Inflammatory macrophage (primary cell): ENCODE measurements at places on chromosomes 6 and 20.

GRCh38 chr6:140844167-140844566 lies 1288.6 kb upstream of the GJE1 start:
- DNase-seq: no peak

DNA sequence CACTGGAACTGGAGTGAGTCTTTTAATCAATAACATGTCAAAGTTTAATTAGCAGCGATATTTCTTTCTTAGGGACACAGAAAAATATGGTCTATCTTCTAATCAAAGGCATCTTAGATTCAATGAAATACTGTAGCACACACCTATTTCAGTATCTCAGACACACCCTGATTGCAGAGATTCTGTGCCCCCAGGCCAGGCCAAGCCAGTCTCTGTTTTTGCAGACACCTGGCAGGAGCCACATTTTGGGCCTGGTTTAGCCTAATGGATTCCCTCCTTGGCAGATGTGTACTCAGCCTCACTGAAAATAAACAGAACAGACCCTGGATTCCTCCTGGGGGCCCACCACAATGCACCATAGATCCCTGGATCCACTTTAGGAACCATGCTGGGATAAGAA lies 74.8 kb downstream of the LRFN2 start:
- no peak for DNase-seq

GRCh38 chr20:33309631-33310030 lies 26.6 kb downstream of the BPIFB1 start:
- DNase-seq: no peak

DNA sequence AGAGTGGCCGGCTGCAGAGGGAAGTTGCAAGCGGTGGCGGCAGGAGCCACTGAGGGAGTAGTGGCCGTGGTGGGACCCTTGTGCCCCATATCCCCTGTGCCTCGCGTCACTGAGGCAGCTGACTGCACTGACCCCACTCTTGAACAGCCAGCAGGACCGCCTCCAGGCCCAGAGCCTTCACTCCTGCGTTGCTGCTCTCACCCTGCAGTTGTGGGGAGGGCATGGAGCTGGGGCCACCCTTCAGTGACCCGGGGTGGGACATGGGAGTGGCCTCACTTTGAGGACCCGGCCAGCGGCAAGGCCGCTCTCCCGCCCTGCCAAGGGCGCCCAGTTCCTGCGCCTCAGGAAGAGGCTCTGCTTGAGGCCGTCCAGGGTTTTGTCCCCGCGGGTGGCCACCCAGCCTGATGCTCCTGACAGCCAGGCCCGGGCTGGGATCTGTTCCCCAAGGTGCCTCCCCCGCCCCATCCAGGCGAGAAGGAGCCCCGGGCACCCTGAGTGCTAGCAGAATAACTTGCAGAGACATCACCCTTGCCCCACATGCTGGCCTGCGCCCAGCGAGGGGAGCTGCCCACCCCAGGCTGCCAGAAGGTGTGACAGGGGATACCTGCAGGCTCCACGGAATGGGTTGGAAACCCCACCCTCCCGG lies 44.4 kb downstream of the HLA-DRA start:
- DNase-seq: no peak

- DNase-seq: no peak
These were observed 32.7 kb upstream of the MCM3 start for GRCh38 chr6:52317211-52317610.

GRCh38 chr20:21613512-21613911 lies 92.0 kb upstream of the PAX1 start:
- DNase-seq: no peak

- DNase-seq: no peak
These were observed 199.4 kb upstream of the ZNF184 start for GRCh38 chr6:27672113-27672799.

GRCh38 chr6:137875606-137876005 lies 8.5 kb downstream of the TNFAIP3 start:
- no peak for DNase-seq

DNA sequence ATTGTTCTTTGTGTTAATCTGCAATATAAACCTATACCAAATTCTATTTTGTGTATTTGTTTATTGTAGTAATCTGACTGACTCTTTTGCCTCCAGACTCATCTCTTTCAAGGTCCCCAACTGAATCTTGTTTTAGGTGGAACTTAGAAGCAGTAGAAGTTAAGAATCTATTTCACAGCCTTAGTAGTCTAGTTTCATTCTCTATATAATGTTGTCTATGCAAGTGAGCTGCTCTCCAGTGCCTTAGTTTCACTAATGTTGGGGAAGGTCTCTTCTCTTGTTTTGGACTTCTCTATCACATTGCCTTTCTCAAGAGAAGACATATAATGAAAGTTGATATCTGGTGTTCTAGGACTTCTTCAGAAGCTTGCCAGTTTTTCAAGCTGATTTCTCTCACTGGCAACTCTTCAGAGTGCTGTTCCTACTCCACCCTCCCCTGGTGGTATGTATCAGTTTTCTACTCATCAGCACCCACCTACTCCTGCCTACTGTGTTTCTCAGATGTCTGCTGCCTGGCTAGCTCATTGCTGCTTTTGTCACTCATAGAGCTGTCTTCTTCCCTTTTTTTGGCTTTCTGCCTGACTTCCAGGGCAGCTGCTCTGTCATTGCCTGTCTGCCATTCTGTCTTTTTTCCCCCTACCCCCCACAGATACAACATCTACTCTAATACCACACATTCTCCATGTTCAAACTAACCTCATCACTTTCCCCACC lies 82.1 kb downstream of the PTPRA start:
- DNase-seq: peak; percentile 21

- DNase-seq: peak; percentile 76
These were observed 3.3 kb downstream of the CST11 start for GRCh38 chr20:23449421-23449820.

DNA sequence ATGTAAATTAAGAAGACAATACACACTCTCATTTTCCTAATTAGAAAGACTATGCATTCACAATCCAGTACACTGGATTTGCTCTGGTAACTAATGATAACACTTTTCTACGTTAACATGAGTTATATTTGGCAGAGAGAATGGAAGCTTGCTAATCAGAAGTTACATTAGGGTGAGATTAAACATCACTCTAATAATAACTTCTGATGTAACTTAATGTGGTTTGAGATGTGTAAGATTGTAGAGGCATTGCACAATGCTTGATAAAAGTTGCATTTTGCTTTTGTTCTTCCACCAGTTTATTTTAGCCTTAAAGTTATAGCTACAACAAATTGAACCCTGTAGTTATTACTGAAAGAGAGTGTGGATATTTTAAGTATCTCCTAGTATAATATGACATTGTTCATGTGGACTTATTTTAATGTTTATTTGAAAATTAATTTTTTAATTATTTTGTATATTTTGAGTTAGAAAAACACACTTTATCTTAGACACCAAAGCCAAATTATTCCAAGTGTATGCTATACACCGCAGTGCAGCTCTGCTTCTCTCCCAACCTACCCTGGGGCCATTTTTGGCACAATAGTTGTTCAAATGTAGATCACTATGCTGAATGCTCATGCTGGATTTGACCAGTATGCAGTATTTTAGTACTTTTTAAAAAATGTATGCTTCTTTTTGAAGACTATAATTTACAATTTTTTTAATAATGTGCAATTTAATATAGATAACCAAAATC lies 143.2 kb downstream of the SLC16A10 start:
- peak; percentile 94 for DNase-seq

- DNase-seq: no peak
These were observed 1.5 kb upstream of the FAM83D start for GRCh38 chr20:38924718-38925117.

DNA sequence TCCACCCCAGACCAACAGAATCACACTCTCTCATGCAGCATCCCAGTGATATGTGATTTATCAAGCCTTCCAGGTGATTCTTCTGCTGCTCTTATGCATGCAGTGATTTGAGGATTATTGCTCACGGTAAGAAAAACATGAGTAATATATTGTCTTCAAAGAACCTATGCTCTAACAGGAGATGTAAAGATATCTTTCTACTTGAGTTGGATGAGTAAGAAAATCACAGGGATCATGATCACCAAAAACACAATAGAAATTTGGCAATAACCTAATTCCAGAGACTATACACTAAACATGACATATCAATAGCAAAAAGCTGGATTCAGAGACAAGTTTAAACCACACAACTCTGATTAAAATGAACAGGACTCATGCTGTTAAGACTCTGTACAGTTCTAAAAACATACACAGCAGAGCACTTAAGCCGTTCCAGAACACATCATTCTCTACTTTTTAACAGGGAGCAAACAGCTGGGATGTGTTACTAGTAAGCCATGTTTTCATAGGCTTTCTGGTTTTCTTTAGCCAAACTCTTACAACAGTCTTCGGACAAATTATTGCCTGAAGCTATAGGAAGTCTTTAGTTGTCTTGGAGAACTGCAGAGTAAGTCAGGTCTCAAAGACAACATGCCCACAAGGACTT lies 568.6 kb downstream of the HAO1 start:
- DNase-seq: no peak

DNA sequence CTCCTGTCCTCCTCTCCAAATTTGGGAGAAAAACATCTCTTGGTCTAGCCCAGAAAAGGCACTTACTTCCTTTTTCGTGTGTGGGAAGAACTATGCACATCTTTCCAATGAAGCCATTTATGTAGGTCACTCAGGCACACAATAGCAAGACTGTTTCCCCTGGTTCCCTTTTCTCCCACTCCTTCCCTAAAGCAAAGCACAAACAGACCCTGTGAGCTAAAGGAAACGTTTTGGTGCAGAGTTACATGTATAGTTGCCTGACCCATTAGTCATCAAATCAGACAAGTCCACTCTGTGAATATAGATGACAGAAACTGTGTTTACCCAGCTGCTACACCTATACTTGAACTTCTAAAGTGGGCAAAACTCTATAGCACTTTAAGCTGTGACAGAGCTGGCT lies 474.6 kb downstream of the COL12A1 start:
- DNase-seq: peak; percentile 27

DNA sequence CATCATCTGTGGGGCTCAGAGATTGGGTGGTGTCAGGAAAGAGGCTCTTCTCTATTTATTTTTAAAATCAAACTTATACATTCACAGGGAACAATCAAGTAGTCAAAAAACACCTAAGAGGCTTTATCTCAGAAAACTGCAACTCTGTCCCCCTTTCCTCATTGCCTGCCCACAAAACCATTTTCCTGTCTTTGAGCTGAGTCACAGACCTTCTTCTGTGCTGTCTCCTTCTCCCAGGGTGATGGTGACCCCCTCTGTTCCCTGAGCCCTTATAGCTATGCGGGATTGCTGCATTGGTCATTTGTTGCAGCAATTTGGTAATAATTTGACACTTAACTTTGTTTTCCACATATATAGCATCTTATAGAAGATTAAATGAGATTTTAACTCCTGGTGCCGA lies 195.2 kb upstream of the PROKR2 start:
- no peak for DNase-seq

DNA sequence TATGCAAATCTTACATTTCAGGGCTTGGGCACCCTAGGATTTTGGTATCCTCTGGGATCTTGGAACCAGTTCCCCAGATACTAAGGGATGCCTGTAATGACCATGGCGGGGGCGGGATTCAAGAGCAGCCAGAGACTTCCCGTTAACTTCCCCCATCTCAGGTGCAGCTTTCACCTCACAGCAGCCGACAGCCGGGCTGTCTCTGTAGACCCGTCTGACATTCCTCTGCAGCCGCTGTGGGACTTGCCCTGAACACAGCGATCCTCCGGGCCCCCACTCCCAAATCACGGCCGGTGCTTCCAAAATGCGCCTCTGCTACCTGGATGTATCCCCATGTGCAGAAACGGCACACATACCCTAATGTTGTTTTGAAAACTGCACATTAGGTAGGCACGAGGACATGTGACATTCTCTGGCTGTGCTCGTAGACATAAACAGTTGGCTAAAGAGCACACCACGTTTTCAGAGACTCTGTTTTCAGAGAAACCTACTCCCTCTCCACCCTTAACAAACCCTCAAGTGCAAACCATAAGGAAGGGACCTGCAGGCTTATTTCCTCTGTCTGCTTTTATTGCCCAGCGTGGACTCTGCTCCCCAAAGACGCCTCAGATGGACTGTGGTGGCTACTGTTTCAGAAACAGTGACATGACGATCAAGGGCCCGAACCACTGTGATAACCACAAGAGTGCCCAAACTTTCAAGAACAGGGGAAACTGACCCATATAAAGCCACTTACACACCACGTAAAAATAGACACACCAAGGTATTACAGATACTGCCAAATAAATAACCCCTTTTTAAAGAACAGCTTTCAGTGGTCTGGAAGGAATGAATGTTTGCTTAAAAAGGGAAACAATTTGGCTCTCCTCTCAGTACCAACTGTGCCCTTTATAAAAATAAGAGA lies 72.9 kb upstream of the FOXC1 start:
- DNase-seq: no peak

DNA sequence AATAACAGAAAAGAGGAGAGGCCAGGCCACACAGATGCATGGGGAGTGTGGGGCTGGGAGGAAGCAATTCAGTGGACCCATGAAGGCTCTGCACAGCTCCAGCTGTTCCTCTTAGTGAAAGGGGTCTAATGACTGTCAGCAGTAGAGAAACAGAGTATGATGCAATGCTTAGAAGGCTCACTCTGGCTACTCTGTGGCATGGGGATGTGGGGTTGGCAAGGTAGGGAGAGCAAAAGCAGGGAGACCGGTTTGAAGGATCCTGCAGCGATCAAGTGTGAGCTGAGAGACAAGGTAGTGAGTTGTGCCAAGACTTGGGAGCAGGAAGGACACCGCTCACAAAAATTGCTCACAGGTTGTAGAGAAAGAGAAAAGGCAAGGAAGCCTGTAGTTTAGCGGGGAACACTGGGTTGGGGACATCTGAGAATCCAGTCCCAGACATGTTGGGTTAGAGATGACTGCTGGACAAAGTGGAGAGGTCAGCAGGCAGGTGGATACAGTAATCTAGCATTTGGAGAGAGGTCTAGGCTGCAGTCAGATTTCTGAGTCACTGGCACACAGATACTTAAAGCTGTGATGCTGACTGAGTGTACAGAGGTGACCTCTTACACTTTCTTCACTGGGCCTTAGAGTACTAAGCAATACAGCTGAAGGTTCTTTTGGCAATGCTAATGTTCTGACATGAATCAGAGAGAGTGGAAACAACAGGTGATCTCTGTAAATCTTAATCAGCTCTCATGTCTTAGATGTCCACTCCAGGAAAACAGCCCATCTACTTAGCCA lies 27.1 kb downstream of the NAPB start:
- no peak for DNase-seq

DNA sequence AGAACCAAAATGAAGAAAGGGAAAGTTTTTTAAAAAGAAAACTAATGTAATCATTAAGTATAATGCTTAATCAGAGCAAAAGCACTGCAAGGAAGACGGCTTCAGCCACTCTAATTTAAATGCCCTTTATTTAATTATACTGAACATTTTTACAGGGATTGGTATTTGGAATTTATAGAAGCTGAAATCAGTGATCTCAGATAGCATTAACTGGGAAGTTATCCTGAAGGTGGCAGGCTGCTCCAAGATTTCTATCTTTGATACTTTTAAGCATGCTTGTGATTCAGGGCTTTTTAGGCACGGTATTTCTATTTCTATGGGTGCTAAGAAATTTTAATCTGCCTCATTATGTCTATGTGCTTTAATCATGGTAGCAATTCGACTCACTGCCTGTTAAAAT lies 1.3 kb upstream of the NDUFAF4 start:
- DNase-seq: peak; percentile 51

GRCh38 chr6:40247516-40248115 lies 313.4 kb upstream of the MOCS1 start:
- DNase-seq: no peak
